HFFc6 (cell line): ENCODE measurements at places on chromosomes 13 and 19. TPM values are rescaled to one million over a fixed set of nuclear protein-coding genes. Genes with fewer than 3 reads are reported as not detected.

NFIC gene
- total RNA-seq: 188 to 215 TPM (median 188 TPM) in 3 replicates

ZNF66 gene
- 0.62 to 1.6 TPM (median 1.5 TPM) in 3 replicates for total RNA-seq

KLK12 gene
- total RNA-seq: not detected in 3 replicates

COX6B1 gene
- total RNA-seq: 350 to 413 TPM (median 375 TPM) in 3 replicates

R3HDM4 gene
- 45.0 to 46.8 TPM (median 46.0 TPM) in 3 replicates for total RNA-seq

PROSER1 gene
- total RNA-seq: 15.2 to 18.4 TPM (median 17.5 TPM) in 3 replicates

NLRP9 gene
- not detected in 3 replicates for total RNA-seq

DCAF15 gene
- total RNA-seq: 18.2 to 30.8 TPM (median 25.3 TPM) in 3 replicates

RBM26 gene
- total RNA-seq: 32.7 to 37.3 TPM (median 36.8 TPM) in 3 replicates
